ENCODE measurements at places on chromosomes 3 and 15.

DNA sequence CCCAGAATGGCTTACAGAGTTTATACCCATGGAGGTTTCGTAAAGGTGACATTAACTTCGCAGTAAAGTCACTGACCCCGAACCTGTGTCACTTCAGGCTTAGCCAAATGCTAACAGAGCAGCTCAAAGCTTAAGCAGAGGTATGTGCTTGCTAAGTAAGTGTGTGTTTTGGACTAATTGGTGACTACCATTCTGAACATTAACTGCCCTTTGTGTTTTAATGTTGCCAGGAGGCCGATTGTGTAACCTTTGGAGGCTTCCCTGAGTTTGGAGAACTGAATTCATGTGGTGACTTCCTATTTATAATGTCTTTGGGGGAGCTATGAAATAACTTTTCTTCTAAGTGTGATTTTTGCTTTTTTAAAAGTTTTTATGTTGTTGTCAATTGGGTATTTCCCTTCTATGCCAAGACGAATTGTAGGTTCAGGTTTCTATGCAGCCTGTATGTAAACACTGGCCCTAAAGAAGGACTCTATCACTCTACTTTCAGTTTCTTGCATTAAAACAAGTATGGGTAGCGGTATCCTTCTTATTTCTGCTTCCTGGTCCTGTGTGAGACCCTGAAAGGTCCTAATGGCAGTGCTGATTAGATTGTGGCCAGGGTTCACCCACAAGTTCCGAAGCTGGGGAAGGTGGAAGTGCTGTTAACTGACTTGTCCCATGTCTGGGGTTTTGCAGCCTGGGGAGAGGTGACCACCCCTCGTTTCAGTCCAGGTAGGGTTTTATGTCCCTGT is 86.3 kb downstream of the IGF1R start:
- no peak for DNase-seq

- no peak for DNase-seq
Observed at GRCh38 chr15:59722037-59722436, 32.9 kb upstream of the BNIP2 start.

- peak; percentile 34 for DNase-seq
Observed at GRCh38 chr3:46948830-46949671, 27.5 kb downstream of the CCDC12 start.

DNA sequence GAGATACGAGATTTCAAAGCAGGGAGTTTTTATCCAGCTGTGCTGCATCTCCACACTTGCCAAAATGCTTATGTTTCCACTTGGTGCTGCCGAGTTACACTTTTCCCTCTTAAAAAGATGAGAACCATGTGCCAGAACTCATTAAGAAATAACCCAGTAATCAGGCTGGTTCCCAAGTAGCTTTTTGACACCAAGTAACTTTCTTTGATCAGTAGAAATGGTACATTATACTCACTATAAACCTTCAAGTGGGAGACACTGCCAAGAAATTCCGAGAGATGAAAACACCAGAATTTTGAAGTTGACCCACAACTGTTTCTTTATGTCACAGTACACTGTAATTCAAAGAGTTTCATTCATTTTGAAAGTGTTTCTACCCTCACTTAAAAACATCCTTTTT is 164.6 kb upstream of the CCDC54 start:
- no peak for DNase-seq
